Nephron progenitor cell (in vitro differentiated cells): ENCODE measurements at places on chromosomes 3 and 15.
A peak's percentile ranks its signal among the peaks of the same experiment; 100 is the strongest.

- DNase-seq, result no peak
These were observed 46.9 kb upstream of the DIPK2A start for GRCh38 chr3:143924522-143925285.

DNA sequence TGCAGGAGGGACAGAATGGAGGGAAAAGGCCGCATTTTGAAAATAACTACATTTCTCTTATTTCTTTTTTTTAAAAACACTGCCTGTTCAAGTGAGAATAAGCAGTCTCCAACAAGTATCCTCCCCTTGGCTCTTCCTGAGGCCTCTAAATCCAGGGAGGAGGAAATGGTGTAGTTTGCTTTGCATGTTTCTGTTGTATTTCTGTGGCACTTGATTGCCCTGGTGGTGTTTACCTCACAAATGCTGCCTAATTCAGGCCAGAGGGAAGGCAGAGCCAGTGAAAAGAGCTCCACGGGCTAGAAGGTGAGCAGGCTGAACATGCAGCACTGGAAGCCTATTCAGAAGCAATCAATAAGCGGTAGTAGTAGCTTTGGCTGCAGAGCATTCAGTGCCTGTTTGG lies 149.3 kb upstream of the ATP11B start:
- DNase-seq, result no peak

GRCh38 chr3:37072892-37073291 lies 79.6 kb downstream of the MLH1 start:
- DNase-seq, result no peak

DNA sequence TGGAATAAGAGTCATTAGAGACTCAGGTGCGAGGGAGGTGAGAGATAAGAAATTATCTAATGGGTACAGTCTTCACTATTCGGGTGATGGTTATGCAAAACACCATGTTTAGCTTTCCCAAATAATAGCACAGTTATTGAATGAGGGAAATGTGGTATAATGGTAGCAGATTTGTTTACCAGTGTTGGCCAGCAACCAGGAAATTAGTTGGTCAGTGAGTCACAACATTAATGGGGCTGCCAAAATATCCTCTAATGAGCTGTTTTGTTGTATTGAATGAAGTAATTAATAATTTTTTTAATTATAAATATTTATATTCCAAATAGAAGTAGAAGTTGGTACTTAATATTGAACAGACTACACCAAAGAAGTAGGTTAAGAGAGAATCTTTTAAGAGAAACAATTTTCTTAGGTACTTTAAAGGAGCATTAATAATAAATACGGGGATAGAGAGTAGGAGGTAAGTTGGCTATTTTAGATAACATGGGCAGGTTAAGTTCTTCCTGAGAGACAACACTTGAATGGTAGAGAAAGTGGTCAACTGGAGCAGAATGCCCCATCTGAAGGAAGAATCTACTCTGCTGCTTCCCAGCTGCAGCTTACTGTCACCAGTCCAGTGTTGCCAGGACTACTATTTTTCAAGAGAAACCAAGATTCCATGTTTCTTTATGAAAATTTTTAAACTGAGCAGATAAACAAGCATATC lies 218.8 kb downstream of the UBE2E2 start:
- DNase-seq, result no peak

GRCh38 chr15:58517682-58518525 lies 86.1 kb downstream of the LIPC start:
- DNase-seq, result no peak

DNA sequence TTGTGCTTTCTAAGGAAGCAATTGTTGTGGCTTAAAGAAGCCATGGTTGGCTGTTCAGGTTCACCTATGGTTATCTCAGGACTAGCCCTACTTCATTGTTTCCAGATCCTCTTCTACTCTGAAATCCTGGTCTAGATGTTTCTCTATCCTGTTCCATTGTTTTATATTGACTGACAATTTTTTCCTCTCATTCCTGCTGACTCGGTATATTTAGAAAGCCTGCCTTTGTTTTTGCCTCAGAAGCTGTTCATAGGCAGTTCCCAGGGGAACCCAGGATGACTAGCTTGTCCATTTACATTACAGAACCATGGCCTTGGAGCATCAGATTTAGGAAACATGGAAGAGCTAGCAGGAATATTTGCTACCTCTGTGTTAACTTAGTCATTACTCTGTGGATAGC lies 64.0 kb downstream of the SLC9C1 start:
- DNase-seq, result no peak

DNA sequence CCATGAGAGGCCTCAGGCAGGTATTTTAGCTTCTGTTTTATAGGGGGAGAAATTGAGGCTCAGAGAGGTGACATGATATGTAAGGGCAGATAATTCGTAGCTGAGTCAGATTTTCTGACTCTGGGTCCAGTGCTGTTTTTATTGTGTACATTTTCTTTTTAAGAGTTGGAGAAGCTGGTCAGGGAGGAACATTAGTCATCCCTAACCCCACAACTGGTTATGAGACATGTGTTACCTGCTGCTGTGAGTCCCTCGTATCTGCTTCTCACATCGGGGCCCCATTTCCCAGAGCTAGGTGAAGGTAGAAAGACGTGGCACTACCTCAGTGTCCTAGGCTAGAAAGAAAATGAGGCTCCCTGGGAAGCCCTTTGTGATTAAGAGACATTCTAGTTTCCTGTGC lies 28.6 kb downstream of the GALNT15 start:
- no peak for DNase-seq

- peak; percentile 83 for DNase-seq
These were observed at the start of gene IQSEC1 for GRCh38 chr3:13073326-13074005. Gene IQSEC1, minus strand, starts transcription at chr3:13073429. Its CDS starts 415 bp downstream, at chr3:13073014.

GRCh38 chr15:69025320-69025719 lies 10.8 kb downstream of the NOX5 start:
- no peak for DNase-seq

DNA sequence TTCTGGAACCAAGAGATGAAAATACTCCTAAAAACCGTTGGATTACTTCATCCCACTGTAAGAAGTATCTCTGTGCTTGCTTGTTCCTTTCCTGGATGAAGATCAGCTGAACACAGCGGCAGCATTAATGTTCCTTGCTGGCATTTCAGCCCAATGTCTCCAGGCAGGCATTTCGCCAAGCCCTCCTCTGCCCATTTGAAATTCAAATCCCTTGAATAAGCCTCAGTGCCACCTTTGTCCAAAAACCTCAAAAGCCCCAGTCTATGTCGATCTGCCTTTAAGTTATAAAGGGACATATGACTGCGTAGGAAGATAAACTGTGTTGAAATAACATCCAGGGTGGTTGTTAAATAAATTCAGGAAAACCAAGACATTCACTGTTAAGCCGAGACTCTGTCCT lies 156.8 kb upstream of the PDZRN3 start:
- no peak for DNase-seq

DNA sequence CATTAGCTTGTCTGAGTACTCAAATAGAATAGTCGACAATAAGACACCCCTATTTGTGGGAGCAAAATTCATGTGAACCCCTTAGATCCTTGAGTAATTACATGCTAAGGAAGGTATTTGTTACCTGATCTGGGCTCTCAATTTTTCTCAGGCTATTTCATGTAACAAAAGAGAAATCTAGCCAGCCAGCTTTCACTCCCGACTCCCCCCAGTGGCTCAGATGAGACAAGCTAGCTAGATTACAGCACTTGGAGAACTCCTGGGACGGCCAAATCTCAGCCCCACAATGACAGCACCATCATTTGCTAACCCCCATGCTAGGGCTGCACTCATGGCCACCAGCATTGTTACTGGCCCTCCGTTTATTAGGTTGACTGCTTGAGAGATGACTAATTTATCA lies 41.3 kb downstream of the GLDN start:
- DNase-seq, result peak; percentile 51

DNA sequence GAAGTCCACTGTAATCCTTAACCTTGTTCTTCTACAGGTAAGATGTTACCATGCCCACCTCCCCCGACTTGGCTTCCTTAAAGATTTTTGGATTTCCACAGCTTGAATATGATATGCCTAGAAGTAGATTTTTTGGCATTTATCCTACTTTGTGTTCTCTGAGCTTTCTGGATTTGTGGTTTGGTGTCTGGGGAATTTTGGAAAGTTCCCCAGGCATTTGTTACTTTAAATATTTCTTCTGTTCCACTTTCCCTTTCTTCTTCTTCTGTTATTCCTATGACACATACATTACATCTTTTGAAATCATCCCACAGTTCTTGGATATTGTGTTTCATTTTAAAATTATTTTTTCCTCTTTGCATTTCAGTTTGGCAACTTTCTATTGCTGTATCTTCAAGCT lies 122.1 kb upstream of the TMEM108 start:
- no peak for DNase-seq

DNA sequence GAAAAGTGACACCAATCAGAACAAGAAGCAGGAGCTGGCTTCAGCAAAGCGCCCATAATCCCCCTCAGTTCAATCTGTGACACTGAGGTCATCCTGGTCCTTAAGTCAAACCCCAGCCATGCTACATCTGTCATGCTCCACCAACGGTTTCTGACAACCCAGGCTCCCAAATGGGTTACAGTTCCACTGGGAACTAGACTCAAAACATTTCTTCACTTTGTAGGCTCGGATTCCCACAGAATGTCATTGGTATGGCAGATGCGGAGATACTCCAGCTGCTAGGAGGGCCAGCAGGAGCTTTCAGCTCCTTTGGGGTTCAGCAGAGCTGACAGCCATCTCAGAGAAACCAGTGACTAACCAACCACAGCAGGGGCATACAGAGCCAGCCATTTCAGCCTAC lies 48.9 kb downstream of the SUMF1 start:
- DNase-seq, result no peak

DNA sequence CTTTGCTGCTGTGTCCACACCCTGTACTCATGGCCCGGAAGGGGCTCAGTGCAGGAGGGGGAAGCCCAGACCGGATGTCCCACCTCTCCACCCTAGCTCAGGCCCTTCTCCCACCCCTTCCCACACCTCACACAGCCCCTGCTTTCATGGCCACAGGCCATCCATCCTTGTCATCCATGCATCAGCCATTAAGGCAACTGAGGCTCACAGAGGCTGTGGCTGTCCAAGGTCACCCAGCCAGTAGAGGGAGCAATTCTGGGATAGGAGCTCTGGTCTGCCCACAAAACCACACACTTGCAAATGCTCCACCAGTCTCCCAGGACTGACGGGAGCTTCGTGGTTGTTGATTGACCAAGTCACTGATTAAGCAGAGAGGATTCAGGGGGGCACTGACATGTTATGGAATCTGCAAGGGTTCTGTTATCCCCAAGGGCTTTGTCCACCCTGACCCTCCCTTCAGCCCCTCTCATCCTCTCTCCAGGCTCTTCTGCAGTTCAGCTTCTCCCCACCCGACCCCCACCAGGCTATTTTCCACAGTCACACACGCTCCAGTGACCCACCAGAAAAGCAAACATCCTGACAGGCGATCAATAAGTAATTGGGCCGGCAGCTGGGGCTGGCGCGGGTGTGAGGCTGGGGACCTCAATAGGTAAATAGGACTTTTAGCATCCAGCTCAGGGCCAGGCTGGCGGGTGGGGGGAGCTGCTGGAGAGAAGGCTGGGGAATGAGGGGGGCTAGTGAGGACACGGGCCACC lies 15.1 kb downstream of the LINGO1 start:
- DNase-seq, result no peak

GRCh38 chr15:99956820-99957641 lies 223.8 kb upstream of the LYSMD4 start:
- no peak for DNase-seq

GRCh38 chr3:120983841-120984240 lies 75.8 kb downstream of the STXBP5L start:
- no peak for DNase-seq
